ENCODE measurements at places on chromosomes 4 and X. TPM values are rescaled to one million over a fixed set of nuclear protein-coding genes. Genes with fewer than 3 reads are reported as not detected.

MAD2L1 gene
- total RNA-seq: 68.4 TPM

TMPRSS11B gene
- not detected for total RNA-seq

C4orf50 gene
- total RNA-seq: 0.24 TPM

HELT gene
- total RNA-seq: not detected

SPP1 gene
- total RNA-seq: not detected

DNA sequence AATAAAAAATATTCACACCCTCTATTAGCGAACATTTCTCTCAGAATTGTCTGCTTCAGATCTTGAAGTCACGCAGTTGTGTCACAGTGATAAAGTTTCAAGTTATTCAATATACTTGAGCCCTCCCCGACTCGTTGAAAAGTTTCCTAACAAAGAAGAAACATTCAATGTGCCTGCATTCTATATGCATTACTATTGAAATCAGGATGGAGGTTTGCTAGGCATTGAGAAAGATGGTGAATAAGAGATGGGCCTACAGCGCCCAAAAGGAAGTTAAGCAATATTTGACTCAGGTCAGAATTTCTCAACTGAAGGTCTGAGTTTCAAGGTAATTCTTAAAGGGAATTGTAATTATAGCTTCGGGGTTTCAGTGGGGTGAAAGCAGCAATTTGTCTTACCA lies 6.1 kb downstream of the TCEANC start:
- no peak for DNase-seq

- peak; percentile 19 for DNase-seq
Observed at GRCh38 chr4:115234405-115235093, 121.1 kb upstream of the NDST4 start.

- peak; percentile 20 for DNase-seq
Observed at GRCh38 chrX:134460862-134461220, 876 bp downstream of the HPRT1 start.

DNA sequence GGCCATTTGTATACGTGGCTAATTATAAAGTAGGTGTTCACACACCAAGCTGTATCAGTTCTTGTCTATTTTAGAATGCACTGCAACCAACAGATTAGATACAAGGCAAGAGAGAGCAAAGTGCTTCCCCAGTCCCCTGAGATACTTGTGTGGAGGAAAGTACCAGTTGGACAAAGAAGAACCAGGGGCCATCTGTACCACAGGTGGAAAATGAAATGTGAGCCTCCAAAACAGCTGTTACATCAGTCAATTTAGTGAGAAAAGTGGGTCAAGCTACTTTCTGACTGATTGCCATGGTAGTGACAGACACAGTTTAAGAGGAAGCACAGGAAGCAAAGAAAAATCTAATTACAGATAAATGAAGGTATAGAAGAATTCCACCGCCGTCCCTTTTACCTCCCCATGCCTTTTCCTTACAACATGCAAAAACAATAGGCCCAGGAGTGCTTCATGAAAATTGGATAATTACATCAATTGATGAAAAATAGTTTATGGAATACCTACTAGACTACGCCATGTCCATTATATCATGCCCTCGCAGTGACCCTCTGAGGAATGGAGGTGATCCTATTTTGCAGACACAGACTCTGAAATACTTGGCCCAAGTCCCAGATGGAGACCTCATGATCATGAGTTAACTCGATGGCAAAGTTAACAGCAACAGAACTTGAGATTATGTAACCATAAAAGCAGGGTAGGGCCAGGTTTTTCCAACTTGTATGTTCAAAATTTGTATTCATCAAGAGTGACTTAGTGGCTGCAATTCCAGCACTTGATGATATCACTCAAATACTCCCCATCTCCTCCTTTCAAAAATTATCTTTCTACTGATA lies 15.8 kb downstream of the SMPX start:
- no peak for DNase-seq

DNA sequence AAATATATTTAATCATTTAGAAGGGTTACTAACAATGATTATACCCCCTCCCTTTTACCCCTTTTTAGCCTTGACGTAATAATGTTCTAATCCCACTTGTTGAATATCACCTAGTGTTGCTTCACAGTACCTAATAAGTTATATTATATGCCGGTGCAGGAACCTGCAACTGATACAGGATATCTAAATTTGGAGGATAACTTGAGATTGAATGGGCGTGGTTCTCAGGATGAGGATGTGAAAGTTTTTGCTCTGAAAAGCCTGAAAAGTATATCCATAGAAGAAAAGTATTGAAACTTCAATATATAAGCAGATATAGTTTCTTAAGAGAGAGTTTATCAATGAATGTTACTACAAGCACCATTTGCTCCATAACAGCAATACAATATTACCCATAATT lies 59.8 kb downstream of the ZNF711 start:
- DNase-seq: no peak

- no peak for DNase-seq
Observed at GRCh38 chr4:54005475-54005874, 58.9 kb downstream of the CHIC2 start.

DNA sequence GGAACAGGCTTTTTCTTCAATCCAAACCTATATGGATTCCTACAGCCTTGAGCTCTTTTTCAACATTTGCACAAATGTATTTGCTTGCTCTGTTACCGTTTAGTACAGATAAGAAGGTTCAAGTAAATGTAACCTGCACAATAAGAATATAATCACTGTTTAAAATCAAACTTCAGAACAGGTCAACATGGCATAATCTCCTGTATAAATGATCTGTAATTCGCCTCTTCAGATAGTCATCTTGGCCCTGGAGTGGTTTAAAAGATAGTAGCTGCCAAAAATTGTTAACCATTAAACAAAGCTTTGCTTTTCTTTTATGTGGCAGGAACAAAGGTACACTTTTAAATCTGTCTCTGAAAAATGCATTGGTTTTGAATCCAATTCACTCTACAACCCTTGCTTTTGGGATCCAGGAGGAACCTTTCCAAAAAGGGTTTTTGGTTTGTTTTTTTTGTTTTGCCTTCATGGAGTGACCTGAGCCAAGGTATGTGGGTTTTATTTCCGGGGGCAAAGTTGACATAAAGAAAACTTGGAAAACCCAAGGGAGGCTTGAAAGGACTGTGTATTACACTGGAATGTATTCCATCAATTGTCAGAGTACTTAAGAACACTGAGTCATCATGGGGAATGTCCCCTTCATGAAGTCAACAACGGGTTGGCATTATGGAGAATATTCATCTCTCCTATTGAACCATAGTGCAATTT lies 210.4 kb upstream of the HCCS start:
- DNase-seq: no peak

DNA sequence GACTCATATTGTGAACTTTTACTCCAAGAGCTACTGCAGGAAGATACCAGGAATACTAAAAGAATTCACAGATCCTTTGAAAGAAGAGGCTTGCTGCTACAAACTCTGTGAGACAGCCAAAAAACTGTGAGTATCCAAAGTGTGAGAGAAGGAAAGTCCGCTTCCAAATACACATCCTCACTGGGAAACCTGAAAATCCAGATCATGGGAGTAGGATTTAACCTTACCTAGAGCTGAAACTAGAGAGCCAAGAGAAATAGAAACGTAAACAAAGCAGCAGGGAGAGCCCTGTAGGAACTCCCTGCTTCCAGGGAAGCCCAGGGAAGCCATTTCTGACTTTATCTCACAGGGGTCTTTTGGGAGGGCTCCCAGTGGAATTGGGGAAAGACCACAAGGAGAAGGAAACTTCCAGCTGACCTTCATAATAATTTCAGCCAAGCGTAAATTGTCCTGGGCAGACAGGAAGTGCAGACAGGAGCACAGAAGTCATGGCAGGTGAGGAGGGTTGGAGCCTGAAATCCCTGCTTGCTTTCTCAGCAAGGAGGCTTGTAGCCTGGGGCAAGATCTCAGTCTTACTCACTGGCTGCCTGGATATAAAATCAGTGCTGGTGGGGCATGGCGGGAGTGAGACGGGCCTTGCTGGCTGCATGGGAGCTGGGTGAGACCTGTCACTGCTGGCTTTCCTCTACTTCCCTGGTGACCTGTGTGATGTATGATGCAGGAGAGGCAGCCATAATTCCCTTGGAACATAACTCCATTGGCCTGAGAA lies 26.2 kb upstream of the NFKB1 start:
- no peak for DNase-seq

- no peak for DNase-seq
Observed at GRCh38 chr4:97759785-97760184, 383.5 kb downstream of the STPG2 start.

DNA sequence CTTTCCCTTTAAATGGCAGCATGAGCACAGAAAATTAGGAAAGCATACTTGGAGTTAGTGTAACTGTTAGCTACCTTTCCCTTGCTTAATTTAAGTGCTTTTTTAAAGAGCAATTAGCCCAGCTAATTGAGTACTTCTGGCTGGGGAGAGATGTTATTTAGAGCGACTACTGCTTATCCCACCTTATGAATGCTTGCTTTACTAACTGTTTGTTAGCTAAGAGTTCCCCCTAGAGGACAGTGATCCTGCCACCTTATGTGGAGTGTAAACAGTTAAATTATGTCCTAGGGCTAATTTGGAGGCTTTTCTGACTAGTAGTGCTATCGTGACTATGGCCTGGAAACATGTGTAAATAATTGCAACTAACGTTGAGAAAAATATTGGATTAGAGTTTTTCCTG lies 909.4 kb downstream of the FSTL5 start:
- no peak for DNase-seq

GRCh38 chr4:177579649-177580048 lies 137.4 kb upstream of the AGA start:
- DNase-seq: no peak

DNA sequence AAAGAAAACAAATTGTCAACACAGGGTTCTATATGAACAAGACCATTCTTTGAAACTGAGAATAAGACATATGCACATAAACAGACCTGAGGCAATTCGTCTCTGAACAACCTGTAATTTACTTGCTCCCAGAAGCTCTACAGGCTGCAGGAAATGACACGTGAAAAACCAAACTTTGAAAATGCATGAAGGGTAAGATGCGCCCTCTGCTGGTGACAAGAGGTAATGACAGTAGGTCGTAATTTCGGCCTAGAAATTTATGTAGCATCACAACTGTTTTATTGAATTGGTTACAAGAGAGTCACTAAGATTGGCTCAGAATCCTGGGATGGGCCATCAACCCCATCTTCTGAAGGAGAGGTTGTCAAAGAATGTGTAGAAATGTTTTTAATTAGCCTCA lies 276.5 kb downstream of the PPP4R3C start:
- peak; percentile 35 for DNase-seq

DNA sequence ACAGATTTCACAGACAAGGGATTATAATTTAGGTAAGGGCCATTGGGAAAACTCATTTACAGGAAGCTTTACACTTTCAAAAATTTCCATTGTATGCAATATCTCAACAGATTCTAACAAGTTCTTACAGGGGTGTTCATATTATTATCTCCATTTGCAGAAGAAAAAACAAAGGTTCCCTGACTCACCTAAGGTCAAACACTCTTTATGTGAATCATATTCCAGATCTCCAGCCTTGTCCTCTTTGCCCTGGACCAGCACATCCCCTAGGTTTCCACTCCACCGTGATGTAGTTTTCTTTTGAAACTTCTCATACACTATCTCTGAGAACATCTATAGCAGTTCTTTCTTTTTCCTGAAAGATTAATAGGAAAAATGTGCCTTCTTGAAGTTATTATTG lies 96.4 kb upstream of the HS3ST1 start:
- DNase-seq: no peak

DNA sequence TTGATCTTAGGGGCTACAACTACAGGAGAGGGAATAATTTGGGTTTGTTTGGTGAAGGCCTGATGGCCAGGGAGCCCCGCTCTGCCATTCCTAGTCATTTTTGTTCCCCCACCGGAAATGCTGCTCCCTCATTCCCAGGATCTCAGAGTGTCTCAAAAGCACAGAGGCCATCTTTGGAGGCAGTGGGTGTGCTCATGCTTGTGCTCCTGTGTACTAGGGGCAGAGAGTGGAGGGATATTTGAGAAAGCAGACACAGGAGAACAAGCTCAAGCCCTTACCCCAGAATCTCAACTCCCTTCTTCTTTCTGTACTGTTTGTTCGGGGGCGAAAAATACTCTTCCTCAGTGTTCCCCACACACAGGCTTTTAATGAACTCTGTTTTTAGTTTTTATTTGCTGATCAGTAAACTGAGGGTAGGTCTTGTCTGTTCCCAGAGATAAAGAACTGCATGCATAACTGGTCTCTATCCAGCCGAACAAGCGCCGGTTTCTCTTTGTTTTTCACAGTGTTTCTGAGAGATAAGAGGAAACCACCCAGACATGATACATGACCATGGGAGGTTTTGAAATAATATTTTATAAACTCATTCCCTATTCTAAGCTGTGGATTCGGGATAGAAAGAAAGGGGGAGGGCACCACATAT lies 32.9 kb upstream of the XK start:
- DNase-seq: no peak

GRCh38 chr4:153257151-153257620 lies 52.9 kb downstream of the TRIM2 start:
- peak; percentile 24 for DNase-seq

GRCh38 chr4:181536811-181537434 lies 706.3 kb upstream of the TENM3 start:
- no peak for DNase-seq

DNA sequence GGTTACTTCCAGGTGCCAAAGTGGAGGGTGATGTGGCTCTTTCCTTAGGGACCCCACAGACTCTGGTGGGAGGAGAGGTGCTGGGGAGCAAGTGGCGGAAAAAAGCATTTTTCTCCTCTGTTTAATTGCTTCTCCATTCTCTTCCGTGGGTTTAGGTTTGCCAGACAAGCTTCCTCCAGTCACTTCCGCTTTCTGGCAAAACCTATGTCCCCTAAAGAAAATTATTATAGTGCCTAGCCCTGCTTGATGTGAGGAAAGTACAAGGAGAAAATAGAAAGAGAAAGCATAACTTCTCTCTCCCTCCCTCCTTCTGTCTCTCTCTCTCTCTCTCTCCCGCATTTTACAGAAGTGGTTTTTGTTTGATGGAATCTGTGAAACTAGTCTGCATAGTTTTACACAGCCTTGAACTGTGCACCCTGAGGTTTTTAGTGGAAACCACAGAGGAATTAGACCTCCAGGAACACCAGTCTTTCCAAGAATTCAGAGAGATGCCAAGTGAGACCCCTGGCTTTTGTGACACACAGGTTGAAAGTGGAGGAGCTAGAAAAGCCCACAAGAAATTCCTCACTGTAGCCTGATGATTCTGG lies 231.1 kb upstream of the ANXA3 start:
- DNase-seq: no peak

DNA sequence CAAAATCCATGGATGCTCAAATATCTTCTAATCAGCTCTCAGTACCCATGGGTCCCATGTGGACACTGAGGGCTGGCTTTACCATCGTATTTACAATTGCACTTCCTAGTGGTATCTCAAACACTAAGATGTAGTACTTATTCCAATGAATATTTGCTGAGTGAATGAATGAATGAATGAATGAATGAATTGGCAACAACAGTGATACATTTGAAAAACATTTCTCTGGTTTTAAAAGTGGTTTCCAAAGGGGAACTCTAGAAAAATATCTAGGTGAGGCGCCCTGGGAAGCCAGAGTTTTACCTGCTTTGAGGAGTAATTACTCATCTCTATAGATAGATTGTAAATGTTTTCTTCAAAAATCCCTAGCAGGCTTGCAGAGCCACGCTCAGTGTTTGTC lies 76.6 kb downstream of the CYTL1 start:
- no peak for DNase-seq
